ENCODE measurements at places on chromosomes 16 and 17.

DNA sequence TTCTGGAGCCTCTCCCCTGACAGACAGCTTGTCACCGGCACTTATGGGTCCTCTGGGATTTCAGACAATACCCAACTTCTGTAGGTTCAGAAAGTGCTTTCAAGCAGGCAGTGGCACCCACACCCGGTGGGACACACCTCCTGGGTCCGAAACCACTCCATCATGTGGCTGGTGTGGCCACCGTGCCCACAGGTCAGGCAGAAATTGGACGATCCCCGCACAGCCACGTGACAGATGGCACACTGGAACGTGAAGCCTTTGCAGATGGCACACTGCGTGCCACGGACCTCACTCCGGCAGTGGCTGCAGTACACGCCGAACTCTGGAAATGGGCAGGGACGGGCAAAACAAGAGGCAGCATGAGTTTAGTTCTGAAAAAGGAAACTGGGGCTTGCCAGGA is 99.5 kb upstream of the FA2H start:
- DNase-seq: no peak

DNA sequence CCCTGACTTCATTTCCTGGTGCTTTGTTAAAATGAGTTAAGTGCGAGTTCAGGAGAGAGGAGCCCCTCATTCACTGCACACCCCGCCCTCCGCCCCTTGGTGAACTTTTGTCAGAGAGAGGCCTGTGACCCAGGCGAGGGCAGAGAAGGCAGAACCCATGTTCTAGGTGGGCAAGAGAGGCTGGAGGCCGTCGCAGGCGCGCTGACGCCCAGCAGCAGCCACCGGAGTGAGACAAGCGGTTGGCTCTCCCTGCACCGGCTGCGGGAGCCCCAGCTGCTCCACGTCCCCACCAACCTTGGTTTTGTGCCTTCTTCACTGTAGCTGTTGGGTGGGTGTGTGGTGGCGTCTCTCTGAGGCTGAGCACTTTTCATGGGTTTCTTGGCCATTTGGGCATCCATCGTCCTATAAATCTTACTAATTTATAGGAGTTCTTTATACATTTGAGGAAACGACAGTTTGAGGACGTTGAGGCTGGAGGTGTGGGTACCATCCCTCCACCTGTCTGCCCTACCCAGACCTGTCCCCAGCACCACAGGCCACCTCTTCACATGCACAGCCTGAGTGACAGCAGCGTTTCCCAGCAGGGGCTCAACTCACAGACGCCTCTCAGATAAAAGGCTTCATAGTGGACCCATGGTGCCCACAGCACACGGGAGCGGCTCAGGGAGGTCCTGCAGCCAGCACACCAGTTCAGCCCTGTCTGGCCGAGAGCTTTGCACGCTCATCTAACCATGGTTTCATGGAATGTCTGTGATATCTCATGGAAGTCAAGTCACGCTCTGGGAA is 45.2 kb upstream of the CBFA2T3 start:
- DNase-seq: no peak

GRCh38 chr17:34519282-34519681 is 60.1 kb upstream of the TMEM132E start:
- DNase-seq: no peak

- DNase-seq: no peak
Observed at GRCh38 chr17:67124450-67125148, 80.2 kb downstream of the CACNG1 start.

DNA sequence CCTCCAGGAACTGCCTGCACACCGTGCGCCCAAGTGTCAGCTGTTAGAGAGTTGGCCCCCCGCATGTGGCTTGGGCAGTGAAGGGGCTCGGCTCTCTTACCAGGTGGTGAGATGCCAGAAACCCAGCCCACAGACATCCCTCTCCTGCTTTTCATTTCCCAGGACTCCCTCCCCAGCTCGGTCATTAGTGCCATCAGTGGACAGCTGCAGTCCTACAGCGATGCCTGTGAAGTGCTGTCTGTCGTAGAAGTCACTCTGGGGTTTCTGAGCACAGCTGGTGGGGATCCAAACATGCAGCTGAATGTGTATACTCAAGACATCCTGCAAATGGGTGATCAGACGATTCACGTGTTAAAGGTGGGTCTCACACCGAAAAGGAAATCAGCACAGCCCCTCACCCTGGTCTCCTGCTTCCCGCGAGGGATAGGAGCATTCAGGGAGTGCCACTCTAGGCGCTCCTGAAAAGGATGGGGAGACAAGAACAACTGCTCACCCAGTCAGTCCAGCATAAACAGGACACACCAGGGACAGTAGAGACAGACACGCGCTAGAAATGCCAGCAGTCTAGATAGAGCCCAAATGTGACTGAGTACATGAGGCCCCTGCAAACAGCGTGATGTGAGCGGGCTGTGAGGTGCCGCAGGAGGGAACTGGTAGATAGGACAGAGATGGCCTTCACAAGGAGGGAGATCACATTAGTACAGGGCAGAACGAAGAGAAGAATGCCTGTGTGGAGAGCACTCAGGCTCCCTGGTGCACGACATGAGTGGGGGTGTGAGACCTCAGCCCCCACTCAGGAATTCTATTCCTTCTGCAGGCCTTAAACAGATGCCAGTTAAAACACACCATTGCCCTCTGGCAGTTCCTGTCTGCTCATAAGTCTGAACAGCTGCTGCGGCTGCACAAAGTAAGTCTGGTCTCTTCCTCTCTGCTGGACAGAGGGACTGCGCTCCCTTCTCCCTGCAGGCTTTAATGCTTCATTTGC is 25.7 kb upstream of the ENDOV start:
- DNase-seq: no peak

DNA sequence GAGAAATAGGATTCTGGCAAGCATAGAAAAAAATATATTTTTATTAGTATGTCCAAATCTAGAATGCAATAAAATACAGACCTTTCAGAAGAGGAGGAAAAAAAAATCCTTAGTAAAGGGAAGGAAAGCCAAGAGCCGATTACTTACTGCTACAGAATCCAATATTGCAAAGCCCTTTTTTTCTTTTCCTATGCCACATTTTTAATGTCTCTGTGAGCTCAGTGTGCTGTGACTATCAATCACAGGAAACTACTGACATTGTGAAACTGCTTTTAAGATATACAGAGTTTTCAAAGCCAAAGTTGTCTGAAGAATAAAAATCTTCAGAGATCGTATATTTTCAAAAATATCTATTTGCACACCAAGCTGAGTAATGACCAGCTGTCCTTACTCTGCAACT is 120.4 kb downstream of the CHD9NB start:
- DNase-seq: no peak

- DNase-seq: no peak
Observed at GRCh38 chr17:41024697-41025096, 2.3 kb downstream of the KRTAP1-5 start.

DNA sequence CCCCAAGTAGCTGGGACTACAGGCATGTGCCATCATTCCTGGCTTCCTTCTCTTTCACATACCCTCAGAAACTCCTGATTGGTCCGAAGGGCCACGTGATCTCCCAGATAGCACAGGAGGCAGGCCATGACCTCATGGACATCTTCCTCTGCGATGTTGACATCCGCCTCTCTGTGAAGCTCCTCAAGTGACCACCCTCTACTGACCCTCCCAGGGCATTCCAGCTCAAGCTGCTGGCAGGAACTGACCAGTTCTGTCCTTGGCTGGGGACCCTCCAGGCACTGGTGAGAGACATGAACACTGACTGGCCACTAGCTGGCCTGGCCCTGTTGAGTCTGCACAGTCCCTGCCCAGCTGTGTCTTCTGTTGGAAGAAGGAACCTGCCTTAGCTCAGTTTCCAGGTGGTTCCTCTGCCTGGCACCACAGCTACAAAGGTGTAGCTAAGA is 5.6 kb downstream of the ERAL1 start:
- DNase-seq: no peak

DNA sequence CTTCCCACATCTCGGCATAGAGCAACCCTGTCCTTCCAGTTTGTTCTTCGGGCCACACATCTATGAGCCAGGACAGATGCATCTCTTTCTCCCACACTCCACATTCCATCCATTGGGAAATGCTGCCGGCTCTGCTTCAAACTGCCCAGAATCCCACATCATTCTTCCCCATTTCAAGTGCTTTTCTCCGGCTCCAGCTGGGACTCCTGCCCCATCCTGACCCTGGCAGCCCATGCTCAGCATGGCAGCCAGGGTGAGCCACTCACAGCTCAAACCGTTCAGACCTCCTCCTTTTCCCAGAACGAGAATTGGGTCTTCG is 132.8 kb upstream of the SDK2 start:
- no peak for DNase-seq

DNA sequence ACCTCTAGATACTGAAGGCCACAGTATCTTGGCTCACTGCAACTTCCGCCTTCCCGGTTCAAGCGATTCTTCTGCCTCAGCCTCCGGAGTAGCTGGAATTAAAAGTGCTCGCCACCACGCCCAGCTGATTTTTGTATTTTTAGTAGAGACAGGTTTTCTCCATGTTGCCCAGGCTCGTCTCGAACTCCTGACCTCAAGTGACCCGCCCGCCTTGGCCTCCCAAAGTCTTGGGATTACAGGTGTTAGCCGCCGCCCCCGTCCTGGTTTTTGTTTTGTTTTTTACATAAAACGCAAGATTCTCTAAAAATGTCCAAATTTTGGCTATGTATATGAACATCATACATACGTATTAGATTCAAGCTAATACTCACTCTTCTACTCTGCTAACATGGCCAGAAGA is 2.0 kb upstream of the GGNBP2 start:
- no peak for DNase-seq

GRCh38 chr16:4321286-4322120 is 5.6 kb downstream of the GLIS2 start:
- DNase-seq: no peak

- DNase-seq: no peak
Observed at GRCh38 chr16:19621445-19621844, 65.9 kb downstream of the VPS35L start.

DNA sequence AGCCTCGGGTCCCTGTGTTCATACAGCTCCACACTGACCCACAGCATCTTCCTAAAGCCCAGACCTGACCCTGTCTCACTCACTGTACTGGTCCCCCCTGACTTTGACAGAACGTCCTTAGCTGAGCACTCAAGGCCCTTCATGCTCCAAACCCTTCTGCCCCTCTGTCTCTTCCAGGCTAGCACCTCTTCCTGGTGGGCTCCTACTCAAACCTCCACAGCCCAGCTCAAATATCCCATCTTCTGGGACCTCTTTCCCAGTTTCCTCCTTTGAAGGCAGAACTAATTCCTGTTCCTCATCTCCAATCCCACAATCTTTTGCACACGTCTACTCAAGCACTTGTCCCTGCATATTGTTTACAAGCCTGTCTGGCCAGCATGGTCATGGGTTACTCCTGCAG is 8.8 kb downstream of the GRIN2C start:
- DNase-seq: no peak

DNA sequence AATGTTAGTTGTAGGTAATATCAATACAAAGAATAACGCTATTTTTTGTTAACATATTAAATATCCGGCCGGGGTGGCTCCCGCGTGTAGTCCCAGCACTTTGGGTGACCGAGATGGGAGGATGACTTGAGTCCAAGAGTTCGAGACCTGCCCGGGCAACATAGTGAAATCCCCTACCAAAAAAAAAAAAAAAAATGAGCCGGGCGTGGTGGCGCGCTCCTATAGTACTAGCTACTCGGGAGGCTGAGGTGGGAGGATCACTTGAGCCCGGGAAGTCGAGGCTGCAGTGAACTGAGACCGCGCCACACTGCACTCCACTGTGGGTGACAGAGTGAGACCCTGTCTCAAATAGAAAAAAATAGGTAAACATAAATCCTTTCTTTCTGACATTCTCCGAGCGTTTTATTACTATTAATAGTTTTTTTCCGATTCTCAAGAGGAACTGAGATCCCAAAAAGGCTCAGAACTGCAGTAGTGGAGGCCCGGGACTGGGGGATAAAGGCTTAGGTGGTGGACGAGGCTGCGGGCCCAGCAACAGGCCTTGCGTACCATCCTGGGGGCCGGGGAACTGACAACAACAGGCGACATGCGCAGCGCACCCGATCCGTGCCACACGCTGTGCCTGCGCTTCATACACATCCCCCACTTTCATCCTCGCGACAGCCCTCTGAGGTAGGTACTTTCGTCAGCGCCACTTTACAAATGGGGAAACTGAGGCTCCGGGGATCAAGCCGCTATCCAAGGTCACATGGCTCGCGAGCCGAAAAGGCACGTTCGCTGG is 919 bp downstream of the N4BP1 start:
- no peak for DNase-seq

DNA sequence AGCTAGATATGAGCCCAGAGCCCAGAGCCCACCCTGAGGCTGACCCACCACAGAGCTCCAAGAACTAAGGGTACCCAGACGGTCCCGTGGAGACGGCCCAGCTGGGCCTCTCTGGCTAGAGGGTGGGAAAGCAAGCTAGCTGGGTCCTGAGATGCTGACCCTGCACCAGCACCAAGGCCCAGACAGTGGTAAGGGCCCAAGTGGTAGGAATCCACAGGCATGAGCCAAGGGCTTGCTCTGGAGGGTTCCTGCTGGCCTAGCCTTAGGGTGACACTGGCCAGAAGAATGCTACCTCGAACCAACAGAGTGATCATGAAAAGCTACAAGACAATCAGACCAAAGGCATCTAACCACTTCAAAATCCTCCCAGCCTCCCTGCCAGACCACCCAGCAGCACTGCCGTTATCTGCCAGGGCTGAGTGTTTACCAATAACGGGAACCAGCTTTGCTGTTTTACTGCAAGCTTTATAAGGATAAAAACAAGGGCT is 13.2 kb downstream of the HIC1 start:
- no peak for DNase-seq

DNA sequence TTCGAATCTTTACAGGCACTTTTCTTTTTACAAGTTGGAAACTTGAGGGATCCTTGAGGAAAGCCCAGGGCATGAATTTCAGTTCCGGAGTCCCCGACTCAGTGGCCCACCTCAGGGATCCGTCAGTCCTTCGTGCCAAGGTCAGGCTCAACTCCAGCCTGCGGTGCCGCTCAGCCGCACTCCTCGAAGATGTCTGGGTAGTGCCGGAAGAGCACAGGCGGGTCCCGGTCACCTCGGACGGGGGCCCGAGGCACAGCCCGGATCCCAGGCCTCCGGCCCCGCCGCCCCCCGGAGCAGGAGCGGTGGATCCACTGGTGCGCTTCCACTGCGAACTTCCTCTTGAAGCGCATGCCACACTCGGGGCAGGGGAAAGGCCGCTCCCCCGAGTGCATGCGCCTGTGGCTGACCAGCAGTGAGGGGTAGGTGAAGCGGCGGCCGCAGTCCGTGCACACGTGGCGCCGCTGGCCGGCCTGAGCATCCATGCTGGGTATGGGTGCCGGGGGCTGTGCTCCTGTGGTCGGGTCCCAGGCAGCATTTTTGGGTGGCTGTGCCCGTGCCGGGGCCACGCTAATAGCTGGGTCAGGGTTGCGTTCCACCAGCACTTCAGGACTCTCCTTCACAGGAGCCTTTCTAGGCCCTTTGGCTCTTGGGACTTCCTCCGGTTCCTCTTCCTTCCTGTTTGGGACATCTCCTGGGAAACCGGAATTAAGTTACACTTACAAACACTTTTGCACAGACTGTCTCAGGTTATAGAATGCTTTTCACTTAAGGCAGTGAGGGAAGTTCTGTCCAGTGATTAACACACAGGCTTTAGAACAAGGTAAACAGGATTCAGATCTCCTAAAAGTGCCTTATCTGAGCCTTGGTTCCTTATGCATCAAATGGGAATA is 1.5 kb downstream of the ZNF688 start:
- DNase-seq: no peak

GRCh38 chr17:2218426-2218825 is 85.2 kb downstream of the SMG6 start:
- DNase-seq: no peak
